ENCODE measurements at places on chromosomes 12 and 14.
A peak's percentile ranks its signal among the peaks of the same experiment; 100 is the strongest.

DNA sequence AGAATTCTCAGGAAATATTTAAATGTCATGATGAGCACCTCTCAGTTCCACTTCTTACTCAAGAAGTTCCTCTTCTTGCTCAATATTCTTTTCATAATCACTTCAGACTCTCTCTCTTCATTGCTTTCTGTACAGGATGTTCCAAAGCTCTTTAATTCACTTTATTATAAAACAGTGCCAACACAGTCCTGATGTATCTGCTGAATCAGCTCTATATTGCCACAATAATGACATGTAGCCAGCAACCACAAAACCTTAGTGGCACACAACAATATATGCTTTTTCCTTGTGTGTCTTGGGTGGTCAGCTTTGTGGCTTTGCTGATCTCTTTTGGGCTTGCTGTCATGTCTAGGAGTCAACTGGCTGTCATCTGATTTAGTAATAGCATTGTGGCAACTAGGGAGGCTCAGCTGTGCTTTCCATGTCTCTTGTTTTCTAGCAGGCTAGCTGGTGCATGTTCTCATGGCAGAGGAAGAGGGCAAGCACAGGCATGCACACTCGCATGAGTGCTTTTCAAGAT lies 52.8 kb upstream of the SLC2A13 start:
- no peak for DNase-seq

DNA sequence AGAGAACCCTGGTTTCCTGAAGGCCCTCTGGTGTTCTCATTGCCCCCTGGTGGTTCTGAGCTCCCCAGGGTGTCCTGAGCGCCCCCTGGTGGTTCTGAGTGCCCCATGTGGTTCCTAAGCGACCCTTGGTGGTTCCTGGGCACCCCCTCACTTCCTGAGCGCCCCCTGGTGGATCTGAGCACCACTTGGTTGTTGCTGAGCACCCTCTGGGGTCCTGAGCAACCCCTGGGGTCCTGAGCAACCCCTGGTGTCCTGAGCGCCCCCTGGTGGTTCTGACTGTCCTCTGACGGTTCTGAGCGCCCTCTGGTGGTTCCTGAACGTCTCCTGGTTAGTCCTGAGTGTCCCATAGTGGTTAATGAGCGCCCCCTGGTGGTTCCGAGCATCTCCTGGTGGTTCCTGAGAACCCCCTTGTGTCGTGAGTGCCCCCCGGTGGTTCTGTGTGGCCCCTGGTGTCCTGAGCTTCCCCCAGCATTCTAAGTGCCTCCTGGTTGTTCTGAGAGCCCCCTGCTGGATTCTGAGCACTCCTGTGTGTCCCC lies 568.3 kb downstream of the TMEM121 start:
- DNase-seq: peak; percentile 79

DNA sequence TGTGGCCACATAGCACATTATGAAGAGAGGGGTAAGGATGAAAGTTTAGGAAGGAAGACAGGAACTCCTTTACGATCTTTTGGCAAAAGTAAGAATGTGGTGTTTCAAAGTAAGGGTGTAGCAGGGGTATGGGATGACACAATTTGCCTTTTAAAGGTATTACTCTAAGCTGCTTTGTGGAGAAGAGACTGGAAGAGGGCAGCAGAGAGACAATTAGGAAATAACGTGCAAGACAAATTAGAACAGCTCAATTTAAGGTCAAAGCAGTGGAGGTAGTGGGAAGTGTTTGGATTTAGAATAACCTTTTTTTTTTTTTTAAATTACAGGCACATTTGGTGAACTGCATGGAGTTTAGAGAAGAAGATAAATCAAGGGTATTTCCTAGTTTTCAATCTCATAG lies 342.6 kb downstream of the NOVA1 start:
- DNase-seq: no peak

- no peak for DNase-seq
These were observed 69.0 kb upstream of the BMP4 start for GRCh38 chr14:54025661-54026060.

- no peak for DNase-seq
These were observed 23.9 kb downstream of the CLSTN3 start for GRCh38 chr12:7154042-7154441.

- no peak for DNase-seq
These were observed 394.0 kb upstream of the CCDC196 start for GRCh38 chr14:66092206-66092605.

GRCh38 chr14:37091651-37092050 lies 80.8 kb downstream of the SLC25A21 start:
- DNase-seq: no peak

DNA sequence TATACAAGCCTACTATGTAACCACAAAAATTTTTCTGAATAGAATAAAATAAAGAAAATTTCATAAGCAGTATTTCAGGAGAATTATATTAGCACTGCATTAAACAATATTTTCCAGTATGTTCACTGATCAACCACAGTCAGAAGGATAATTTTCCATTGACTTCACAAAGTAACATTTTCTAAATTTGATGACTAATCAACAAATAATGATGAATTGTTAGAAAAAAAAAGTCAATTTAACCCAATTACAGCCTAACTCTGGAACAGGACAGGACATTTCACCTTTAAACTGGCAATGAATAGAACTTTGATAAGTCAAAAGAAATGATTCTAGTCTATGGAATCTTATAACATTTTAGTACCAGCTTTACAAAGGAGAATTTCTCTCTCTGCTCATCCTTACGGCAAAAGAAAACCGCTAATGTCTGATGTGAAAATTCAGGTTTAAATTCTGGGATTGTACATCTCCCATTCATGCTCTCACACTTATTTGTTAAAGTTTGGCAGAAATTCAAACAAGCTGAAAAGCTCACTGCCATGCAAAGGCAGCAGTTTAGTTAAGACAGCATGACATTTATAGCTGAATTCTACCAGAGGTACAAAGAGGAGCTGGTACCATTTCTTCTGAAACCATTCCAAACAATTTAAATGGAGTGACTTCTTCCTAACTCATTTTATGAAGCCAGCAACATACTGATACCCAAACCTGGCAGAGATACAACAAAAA lies 84.5 kb downstream of the MDGA2 start:
- no peak for DNase-seq
